ENCODE measurements at places on chromosomes 1 and 21.
A peak's percentile ranks its signal among the peaks of the same experiment; 100 is the strongest.

GRCh38 chr1:7095343-7095964 lies 310.2 kb downstream of the CAMTA1 start:
- DNase-seq, result no peak

GRCh38 chr1:106584107-106584506 lies 472.4 kb upstream of the PRMT6 start:
- DNase-seq, result peak; percentile 2

DNA sequence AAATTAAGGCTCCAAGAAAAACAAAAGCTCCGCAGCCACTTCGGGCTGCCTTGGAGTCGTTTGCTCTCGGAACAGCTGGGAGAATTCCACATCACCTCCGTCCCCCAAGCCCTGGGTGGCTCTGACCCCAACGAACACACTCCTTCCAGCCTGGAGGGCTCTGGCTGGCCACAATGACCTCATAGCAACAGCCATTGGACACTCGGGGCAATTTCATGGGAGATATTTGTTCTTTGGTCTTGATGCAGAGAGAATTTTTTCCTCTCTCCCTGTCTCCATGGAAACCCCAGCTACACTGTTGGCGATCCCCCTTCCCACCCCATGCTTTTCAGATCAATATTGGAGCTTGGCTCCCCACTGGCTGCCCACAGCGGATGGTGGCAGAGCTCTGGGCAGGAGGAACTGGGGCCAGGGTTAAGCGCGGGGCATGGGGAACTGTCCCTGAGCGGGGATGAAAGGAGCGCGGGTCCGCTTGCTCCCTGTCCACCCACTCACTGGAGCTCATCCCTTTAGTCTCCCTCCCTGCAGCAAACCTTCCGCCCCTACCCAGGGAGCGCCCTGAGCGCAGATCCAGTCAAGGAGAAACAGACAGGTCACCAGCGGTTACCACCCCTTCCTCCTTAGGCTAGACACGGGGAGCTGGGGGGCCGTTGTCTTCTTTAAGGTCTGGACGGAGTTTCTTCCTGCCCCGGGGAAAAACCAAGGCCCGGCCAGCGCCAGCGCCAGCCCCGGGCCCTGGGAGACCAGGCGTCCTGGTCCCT lies 1.2 kb downstream of the WNT4 start:
- no peak for DNase-seq

DNA sequence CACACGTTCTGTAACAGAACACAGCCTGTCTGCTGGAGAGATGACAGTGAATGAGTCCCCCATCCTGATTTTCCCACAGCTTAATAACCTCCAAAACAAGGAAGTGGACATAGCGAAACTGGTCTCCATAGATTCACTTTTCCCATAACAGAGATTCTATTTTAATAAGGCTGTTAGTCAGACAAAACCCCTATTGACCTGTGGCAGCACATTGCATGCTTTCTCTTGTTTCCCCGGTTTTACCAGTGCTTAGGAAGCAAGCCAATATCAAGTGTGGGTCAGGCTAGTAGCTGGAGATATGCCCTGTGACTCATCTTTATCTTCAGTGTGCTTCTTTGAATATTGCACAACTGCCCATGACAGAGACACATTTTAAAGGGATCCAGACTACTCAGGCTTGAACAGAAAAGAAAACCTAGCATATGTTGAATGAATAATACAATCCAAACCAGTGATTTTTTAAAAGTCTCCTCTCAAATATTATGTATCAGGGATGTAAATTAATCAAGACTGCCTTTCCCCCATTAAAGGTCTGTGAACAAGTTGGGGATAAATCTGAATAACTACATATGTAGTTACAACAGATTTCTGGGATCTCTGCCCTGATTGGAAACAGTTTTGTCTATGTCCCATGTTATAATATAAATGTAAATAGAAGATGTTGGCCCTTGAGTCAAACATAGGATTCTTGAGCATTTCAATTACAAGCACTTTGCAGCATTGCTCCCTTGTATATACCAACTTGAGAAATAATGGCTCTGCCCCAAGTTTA lies 11.9 kb upstream of the CLDN8 start:
- DNase-seq, result peak; percentile 66

- DNase-seq, result no peak
These were observed 6.2 kb downstream of the C1orf210 start for GRCh38 chr1:43279161-43279560.

DNA sequence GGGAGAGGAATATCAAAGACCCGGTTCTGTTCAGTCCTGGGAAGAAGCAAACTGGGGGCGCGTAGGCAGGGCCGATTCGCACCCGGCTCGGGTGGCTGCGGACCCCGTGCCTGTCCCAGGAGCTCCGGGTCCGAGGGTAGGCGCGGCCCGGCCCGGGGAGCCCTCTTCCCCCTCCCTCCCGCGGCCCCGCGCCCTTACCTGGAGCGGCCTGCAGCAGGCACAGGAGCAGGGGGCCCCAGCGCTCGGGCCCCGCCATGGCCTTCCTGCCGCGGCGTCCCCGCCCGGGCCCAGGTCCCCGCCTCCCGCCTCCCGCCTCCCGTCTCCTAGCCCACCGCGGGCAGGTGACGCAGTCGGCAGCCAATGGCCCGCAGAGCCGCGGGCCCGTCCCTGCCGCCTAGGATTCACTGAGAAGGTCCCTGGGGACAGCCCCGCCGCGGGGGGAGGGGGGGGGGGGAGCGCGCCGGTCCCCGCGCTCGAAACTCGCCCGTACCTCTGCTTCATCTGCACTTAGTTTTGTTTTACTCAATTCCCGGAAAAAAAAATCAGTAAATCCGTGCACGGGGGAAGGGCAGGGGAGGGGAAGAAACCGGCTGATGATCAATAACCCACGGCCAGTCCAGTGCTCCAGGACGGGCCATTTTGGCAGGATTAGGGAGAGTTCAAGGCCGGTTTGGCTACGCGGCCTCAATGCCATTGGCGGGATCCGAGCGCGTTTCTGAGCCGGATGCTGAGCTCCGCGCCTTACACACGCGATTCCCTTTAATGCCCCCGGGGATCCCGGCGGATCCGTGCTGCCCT lies at the start of gene IFNLR1:
IFNLR1 (minus strand) TSS at position 297 of the 798 bp plus-strand sequence; CDS start at position 256, 41 bp downstream.
- DNase-seq, result no peak

Measured in AG04449 (cell line).